ENCODE measurements at places on chromosomes 16 and 17.

DNA sequence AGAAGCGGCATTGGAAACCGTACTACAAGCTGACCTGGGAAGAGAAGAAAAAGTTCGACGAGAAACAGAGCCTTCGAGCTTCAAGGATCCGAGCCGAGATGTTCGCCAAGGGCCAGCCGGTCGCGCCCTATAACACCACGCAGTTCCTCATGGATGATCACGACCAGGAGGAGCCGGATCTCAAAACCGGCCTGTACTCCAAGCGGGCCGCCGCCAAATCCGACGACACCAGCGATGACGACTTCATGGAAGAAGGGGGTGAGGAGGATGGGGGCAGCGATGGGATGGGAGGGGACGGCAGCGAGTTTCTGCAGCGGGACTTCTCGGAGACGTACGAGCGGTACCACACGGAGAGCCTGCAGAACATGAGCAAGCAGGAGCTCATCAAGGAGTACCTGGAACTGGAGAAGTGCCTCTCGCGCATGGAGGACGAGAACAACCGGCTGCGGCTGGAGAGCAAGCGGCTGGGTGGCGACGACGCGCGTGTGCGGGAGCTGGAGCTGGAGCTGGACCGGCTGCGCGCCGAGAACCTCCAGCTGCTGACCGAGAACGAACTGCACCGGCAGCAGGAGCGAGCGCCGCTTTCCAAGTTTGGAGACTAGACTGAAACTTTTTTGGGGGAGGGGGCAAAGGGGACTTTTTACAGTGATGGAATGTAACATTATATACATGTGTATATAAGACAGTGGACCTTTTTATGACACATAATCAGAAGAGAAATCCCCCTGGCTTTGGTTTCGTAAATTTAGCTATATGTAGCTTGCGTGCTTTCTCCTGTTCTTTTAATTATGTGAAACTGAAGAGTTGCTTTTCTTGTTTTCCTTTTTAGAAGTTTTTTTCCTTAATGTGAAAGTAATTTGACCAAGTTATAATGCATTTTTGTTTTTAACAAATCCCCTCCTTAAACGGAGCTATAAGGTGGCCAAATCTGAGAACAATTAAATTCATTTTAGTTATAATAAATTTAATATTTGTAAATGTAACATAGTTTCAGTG, 1.7 kb downstream of the HEXIM1 start:
- DNase-seq = no peak

GRCh38 chr17:68013385-68013784, 17.1 kb upstream of the C17orf58 start:
- DNase-seq = no peak

GRCh38 chr16:81645266-81645694, 133.8 kb upstream of the PLCG2 start:
- no peak for DNase-seq

- no peak for DNase-seq
Measured at GRCh38 chr17:38727736-38728135, 2.4 kb upstream of the CISD3 start.

- no peak for DNase-seq
Measured at GRCh38 chr17:77313831-77314230, 173.1 kb downstream of the SEC14L1 start.

DNA sequence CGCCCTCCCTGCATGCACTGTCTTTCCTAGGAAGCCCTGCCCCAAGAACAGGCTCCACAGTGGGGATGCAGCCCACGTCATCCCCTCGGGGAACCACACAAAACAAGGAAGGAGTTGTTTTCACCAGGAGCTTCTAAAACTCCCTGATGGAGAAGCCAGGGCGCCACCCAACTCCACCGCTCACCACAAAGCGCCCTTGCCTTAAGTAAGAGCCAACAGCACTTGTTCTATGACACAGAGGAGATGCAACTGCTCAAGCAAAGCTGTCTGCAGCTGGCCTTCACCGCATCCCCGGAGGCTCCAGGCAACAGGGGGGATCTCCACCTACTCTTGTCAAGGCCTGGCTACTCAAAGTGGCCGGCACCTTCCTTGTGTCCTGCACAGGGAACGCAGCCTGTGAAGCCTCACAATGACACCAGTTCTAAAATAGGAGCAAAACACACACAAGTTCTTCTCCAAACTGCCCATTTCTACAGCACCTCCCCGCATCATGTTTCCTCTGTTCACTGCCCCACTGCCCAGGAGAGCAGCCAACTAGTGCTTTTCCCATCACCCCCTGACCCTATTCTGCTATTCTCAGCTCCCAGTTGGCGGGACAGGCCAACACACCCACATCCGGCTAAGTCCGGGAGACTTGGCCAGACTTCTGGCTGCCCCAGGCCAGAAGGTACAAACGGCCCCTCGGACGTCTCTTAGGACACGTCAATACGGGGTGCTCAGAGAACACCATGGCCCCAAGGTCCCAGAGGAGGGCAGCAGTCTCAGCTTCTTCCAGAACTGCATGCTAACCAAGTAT, 24.2 kb downstream of the MPG start:
- no peak for DNase-seq

- no peak for DNase-seq
Measured at GRCh38 chr17:57152967-57153528, 68.0 kb downstream of the AKAP1 start.

DNA sequence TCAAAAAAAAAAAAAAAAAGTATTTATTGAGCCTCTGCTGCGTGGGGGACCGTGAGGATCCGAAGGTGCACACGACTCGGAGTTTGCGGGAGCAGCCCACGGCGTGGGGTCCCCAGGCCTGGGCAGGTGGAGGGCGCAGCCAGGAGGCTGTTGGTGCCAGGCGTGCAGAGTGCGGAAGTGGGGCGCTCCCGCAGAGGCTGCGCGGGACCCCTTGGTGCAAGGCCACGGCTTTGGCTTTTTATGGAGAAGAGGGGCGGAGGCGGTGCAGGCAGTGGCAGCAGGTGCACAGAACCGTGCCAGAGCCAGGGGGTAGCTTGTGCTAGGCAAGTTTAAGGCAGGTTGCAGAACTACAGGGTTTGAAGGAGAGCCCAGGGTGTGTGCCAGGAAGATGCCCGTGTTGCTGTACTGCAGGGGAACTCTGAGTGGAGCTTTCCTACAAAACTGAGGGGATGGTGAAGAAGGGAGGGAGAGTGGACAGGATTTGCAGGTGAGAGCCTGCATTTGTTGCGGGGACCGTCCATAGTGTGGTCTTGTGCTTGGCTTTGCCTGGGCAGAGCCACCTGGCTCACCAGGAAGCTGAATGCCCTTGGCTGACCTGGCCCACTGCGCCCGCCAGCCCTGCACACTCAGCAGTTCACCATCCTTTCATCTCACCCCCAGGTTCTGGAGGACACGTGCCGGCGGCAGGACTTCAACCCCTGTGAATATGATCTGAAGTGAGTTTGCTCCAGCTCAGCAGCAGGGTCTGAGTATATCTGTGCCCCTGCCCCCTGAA, 1.3 kb downstream of the ASPSCR1 start:
- no peak for DNase-seq

DNA sequence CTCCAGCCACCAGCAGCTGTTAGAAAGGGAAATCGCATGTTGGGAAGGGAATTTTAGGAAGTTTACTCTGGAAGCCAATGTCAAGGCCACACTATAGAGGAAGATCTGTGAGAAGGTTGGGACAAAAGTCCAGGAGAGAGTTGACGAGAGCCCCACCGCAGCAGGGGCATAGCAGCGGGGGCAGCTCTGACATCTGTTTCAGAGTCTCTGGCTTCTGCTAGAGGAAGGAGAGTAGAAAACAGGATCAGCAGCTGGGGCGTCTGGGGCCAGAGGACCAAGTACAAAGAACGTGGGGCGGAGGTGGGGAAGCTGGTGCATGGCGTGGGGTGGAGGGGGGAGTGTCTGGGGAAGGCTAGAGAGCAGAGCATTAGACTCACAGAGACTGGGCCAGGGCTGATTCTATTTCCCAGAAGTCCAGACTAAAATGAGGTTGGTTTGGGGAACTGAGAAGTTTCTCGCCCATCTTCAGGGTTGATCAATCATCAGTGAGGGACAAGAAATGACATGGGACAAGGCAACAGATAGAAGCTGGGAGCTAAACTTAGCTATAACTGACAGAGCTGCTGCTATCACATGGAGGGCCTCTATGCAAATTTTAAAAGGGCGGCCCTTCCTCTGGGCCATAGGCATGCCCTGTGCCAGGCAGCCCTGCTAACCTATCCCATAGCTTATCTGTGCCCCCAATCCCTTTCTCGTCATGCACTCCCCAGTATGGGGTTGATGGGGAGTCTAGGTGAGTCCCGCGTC, 1.2 kb downstream of the RABEP2 start:
- DNase-seq = no peak

- DNase-seq = peak; percentile 40
Measured at GRCh38 chr17:28763804-28764266, 20.0 kb downstream of the TRAF4 start.

DNA sequence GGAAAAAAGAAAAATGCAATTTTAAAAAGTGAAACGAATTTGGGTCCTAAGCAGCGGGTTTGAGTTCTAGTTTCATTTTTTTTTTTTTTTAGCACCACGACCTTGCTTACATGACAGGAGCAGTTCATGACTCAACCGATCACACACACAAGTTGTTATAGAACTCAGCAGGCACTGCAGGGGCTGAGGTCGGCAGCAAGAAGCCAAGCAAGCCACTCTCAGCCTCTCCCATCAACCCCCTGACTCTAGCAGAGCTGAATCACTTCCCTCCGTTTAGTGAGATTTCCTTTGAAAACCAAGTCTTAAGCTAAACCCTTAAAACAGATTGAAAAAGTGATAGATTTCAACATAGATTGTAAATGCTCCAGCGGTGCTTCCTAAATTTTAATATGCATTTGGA, 520.8 kb downstream of the HAPSTR1 start:
- no peak for DNase-seq

DNA sequence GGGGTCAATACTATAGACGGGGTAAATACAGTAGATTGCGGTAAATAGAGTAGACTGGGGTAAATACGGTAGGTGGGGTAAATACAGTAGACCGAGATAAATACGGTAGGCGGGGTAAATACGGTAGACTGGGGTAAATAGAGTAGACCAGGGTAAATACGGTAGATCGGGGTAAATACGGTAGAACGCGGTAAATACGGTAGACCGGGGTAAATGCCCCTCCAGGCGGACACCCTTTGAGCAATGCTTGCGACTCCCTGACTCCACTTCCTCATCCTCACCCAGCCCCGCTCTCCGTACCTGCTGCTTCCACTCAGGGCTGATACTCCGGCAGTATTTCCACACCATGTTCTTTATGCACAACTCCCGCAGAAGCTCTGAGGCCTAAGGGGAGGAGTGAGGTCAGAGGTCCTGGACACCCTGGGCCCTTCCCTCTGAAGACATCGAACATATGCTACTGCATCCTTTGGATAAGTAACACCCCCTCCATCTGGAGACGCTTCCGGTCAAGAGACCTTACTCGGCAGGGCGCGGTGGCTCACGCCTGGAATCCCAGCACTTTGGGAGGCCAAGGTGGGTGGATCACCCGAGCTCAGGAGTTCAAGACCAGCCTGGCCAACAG, 13.3 kb upstream of the CRK start:
- peak; percentile 51 for DNase-seq

GRCh38 chr16:2287916-2288547, 20.1 kb upstream of the RNPS1 start:
- no peak for DNase-seq

DNA sequence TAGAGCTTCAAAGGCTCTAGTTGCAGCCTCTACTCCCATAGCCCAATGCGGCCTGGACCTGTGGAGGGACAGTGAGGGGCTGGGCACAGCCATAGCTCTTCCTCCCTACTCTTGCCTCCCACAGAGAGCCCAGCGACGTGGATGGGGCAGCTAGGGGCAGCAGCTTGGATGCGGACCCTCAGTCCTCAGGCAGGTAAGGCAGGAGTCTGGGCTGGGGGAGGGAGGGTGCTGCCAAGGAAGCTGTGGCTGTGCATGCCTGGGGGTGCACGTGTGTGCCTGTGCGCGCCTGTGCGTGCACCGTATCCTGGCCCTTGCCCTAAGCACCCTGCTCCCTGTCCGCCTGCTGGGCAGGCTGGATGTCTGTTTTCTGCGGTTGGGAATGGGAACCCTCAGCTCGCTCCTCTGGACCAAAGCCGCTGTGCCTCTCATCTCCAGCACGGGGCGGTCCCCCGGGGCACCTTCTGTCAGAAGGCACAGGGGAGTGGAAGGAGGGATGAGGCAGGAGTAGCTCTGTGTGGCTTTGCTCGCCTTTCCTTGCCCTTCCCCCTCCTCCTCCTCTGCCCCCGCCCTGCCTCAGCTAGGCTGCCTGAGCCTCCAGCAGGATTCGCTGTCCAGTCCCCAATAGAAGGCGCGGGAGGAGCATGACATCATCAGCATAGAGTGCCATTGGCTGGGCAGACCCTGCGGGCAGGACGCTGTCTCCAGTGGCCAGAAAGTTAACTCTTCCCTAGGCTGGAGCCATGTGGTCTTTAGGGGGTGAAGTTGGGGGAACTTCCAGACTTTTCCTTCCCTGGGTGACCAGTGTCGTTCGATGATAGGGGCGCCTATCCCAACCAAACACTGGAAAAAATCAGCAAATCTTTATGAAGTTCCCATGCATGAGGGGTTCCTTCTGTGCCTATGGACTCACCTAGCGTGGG, 797 bp downstream of the PRCD start:
- peak; percentile 97 for DNase-seq

DNA sequence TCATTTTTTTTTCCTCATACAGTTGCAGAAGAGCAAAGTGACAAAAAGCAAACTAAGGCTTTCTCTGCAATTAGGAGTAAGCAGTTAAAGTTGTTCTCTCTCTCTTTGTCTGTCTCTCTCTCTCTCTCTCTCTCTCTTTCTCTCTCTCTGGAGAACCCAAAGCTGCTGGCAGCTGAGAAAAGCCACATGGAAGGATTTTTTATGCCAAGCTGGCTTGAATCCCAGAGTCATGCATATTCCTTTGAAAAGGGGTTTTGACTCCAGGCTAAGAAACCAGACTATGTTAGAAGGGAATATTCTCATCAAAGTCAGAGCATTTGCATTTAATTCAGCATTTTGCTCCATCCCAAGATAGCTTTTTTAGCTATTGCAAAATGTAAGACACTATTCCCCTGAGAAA, 1114.2 kb upstream of the GOT2 start:
- no peak for DNase-seq

GRCh38 chr16:49832177-49832576, 23.7 kb downstream of the ZNF423 start:
- no peak for DNase-seq

- no peak for DNase-seq
Measured at GRCh38 chr17:1999557-2000251, 25.4 kb downstream of the RTN4RL1 start.

DNA sequence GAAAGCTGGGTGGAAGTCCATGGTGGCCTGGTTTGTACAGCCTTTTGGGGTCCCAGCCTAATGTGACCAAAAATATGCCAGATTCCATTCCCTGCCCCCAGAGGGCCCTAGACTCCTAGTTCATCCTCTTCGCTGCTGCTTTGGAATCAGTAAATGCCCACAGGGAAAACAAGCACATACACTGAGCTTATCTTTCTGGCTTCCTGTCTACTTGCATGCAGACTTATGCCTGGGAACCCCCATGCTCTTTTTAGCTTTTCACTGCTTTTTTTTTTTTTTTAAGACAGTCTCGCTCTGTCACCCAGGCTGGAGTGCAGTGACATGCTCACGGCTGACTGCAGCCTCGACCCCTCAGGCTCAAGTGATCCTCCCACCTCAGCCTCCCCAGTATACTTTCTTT, 6.2 kb upstream of the CD300LG start:
- DNase-seq = peak; percentile 45

GRCh38 chr17:59366040-59366757, 34.7 kb downstream of the YPEL2 start:
- no peak for DNase-seq

Data from HEK293T (cell line).